Mesenteric fat pad (tissue), 1 donor: ENCODE measurements at places on chromosomes 6 and 20. TPM values are rescaled to one million over a fixed set of nuclear protein-coding genes. Genes with fewer than 3 reads are reported as not detected.

Gene ZNF165
- total RNA-seq, result 0.19 TPM

Gene PCK1
- total RNA-seq, result 331 TPM

Gene SLC12A5
- total RNA-seq, result 1.7 TPM

Gene ARFGEF3
- 2.6 TPM for total RNA-seq

Gene TPD52L1
- 24.6 TPM for total RNA-seq

Gene GLYATL3
- not detected for total RNA-seq

Gene MLIP
- total RNA-seq, result 0.29 TPM

Gene MYLK4
- 0.61 TPM for total RNA-seq

Gene PSORS1C1
- total RNA-seq, result 0.45 TPM

Gene MAP3K5
- total RNA-seq, result 24.4 TPM

Gene MYB
- 0.16 TPM for total RNA-seq

DNA sequence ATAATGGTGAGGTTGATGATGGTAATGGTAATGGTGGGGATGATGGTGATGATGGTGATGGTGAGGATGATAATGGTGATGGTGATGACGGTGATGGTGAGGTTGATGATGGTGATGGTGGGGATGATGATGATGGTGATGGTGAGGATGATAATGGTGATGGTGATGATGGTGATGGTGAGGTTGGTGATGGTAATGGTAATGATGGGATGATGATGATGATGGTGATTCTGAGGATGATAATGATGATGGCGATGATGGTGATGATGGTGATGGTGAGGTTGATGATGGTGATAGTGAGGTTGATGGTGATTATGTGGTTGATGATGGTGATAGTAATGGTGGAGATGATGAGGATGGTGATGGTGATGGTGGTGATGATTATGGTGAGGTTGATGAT lies 9.7 kb downstream of the BPI start:
- DNase-seq, result no peak

DNA sequence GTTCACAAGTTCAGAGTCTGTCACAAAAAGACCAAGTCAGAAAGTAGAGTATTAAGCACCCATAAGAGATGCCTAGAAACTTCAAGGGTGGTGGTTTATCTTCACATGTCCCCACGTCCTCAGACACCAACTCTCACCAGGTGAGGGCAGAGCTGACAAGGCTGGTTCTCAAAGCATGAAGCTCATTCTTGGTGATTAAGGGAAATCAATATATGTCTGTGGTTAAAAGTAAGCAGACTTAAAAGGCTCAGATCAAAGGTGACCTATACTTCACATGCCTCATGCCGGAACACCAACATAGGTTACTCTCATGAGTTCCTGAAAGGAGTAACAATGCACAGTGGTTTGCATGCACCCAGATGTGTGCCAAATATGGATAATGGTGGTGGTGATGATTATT lies 27.0 kb downstream of the IL17A start:
- no peak for DNase-seq

DNA sequence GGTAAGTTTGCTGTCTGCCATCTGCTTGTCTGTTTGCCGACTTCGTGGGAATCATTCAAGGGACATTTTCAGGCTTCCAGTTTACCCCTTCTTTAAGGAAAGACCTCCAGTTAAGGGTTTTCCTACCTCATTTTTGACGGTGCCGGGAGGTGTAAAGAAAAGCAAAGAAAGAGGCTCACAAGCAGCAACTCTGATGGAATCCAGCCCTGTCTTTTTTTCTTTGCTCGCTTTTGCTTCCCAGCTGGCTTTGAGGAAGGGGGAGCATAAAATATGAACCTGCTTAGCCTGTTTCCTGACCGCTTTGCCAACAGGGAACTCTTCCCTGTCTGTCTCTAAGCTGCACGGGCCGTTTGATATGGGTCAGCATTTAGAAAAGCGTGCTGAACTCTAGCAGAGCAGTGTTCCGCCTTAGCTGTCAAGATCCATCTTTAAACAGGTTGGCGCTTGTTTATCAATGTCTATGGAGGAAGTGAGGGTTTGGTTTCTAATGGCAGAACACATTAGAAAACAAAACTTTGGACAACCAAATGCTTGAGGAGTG lies 13.8 kb downstream of the SYTL3 start:
- DNase-seq, result no peak

- no peak for DNase-seq
Measured at GRCh38 chr6:41051873-41052272, 1.1 kb upstream of the APOBEC2 start.

DNA sequence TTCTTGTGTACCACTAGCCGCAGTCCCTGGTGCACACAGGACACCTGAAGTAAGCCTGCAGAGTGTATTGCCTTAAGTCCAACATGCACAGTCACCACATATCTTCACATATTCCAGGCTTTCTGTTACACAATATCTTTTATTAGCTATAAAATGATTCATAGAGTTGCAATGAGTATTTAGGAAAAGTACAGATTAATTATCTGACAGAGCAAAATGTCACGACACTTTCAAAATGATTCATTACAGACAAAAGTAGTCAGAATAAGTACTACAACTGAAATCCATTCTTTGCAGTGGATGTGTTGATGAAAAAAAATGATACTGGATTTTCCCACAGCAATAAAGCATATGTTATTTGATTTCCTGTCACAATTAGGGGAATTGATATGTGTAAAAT lies 199.5 kb upstream of the ASCC3 start:
- DNase-seq, result no peak

DNA sequence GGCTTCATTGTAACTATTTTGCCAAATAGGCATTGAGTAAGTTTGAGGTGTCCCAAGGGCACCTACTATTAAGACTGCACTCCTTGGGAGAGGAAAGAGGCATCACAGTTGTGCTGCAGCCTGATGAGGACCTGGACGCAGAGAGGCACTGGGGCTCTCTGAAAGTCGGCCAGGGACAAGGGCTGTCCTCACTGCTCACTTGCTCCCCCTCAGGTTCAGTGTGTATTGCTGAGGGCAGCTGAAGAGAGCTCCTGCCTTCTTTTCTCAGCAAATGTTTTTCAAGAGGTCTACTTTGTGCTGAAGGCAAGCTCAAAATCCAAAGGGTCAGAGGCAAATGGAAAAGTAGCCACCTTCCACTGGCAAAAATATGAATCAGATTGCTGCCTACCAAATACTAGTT lies 331.8 kb downstream of the RIMS1 start:
- no peak for DNase-seq

DNA sequence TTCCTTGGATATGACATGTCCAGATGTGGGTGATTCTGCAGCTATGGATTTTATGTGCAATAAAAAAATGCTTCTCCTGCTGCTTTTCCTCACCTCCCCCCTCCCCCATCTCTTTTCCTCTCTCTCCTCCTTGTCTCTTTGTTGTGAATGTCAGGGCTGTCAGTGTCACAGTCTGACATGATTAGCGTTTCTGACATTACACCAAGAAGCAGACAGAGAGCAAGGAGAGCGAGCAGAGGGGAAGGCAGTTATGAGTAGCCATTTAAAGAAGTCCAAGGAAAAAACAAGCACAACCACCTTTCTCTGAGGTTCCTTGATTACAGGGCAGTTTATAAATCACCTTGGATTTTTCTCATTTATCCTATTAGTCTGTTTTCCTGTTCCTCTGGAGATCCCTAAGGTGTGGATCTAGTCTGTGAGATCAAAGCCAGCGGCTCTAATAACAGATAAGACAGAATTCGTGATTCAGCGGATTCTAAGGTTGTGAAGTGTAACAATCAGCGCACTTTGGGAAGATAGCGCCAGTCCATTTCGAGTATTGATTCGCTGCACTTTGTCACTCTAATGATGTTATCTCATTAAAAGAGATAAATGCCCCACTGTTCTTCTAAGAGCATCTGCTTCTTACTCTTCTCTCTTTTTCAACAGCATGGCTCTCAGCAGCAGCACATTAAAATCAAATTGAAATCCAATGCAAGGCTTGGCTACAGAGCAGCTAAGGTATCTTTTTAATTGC lies 101.4 kb downstream of the BACH2 start:
- DNase-seq, result no peak

GRCh38 chr6:47203938-47204611 lies 105.6 kb downstream of the TNFRSF21 start:
- DNase-seq, result no peak

GRCh38 chr6:107435798-107436197 lies 23.6 kb downstream of the PDSS2 start:
- DNase-seq, result no peak

DNA sequence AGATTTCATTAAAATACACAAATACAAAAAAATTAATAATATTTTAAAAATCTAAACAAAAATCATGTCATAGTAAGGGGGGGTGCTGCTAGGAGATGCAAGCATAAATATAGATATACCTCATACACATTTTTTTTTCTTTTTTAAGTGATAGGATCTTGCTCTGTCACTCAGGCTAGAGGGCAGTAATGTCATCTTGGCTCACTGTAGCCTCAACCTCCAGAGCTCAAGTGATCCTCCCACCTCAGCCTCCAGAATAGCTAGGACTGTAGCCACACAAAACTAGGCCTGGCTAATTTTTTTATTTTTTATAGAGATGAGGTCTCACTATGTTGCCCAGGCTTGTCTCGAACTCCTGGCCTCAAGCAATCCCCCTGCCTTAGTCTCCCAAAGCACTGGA lies 90.8 kb downstream of the HACE1 start:
- no peak for DNase-seq

GRCh38 chr6:157631412-157631811 lies 191.6 kb upstream of the SNX9 start:
- no peak for DNase-seq

GRCh38 chr6:104638841-104639290 lies 220.9 kb downstream of the HACE1 start:
- no peak for DNase-seq

DNA sequence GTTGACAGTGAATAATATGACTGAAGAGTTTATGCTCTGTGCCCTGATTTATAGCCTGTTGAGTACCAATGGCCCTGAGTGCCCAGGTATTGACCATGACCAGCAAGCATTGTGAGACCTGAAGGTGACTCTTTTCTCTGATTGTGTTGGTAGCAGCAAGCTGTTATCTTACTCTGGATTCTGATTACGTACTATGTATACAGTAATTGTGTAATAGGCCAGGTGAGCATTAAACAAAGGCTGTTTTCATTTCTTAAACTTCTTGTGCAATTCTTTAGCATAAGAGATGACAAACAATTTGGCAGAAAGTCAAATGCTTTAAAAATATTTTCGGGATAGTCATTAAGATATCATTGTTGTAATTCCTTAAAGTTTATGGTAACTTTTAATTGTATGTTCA lies 111.7 kb upstream of the PTPRK start:
- DNase-seq, result no peak

DNA sequence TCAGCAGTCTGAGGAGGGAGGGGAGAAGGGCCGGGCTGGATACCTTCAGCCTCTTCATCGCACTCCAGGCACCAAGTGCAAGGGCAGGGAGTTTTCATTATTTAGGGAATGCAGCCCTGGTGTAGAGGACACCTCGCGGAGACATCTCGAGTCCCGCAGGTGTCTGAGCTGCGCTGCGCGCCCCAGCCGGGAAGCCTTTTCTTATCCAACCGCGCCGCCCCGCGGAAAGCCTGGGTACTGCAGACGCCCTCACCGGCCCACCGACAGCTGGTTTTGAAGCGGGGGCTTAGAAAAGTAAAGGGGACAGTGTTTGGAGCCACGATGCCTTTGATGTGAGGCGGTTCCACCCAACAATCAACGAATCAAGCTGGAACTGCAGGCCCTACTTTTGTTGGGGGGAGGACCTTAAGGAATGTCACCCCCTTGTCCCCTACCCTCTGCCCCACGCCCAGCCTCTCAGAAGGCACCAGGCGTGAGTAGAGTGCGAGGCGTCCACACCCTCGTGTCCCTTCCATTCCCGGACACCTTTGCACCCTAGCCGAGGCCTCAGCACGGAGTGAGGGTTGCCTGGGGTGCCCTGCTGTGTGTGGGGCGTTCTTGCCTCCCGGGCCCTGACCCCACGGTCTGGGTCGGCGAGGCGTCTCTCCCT lies 8.6 kb downstream of the NKX2-2 start:
- no peak for DNase-seq
